ENCODE measurements at places on chromosomes 3 and 15.

GRCh38 chr3:3615533-3615932 lies 183.7 kb upstream of the LRRN1 start:
- no peak for DNase-seq

GRCh38 chr3:140536926-140537726 lies 140.7 kb upstream of the TRIM42 start:
- DNase-seq = no peak

DNA sequence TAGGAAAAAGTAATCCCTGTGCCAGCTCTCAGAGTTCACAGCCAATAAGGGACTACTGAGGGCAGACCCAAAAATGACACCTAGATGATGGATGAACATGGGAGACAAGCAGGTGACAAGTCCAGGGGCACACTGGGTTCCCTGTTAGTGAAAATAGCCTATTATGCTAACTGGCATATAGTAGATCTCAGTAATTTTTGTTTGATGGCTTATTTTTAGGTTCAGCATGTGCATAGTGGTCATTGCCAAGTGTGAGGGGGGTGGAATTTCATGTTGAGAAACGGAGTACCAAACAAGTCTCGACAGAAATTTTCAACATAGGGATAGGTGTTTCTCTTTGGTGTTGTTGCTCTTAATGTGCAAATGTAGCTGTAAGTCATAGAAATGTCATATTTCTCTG lies 6.4 kb upstream of the ITGB5 start:
- no peak for DNase-seq

- no peak for DNase-seq
These were observed 26.4 kb downstream of the SLC22A14 start for GRCh38 chr3:38308456-38308855.

DNA sequence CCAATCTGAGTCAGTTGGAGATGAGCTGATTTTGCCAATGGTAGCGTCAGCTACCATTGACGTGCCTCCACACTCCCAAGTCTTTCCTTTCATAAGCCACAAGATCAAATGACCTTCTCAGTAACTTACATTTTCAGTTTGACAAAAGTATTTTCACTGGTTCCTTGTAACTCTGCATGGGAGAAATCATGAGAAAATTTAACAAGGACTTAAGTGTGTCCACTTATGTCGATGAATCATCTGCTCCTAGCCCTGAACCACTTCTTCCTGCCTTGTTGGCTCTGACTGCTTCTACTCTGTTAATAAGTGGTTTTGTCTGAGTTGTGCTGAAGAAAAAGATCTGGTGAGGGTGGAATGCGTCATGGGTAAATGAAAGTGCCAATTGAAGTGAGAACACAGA lies 101.2 kb downstream of the NFKBIZ start:
- no peak for DNase-seq

GRCh38 chr3:30658328-30659052 lies 52.1 kb downstream of the TGFBR2 start:
- DNase-seq = no peak

DNA sequence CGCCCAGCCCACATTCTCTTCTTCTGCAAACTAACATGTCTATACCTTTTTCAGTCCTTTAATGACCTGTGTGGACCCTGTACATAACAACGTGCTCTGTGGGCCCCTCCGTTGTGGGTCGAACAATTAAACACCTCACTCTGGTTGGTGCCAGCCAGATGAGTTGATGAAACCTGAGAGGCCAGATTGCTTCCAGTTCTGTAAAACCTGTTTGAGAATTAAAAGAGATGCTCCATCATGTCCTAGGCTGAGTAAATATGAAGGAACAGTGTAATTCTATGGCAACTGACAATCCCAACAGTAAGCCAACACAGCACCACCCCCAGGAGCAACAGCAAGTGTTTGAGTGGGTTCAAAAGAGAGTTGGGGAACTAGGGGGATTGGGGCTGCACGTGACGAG lies 5.7 kb upstream of the THBS1 start:
- no peak for DNase-seq

DNA sequence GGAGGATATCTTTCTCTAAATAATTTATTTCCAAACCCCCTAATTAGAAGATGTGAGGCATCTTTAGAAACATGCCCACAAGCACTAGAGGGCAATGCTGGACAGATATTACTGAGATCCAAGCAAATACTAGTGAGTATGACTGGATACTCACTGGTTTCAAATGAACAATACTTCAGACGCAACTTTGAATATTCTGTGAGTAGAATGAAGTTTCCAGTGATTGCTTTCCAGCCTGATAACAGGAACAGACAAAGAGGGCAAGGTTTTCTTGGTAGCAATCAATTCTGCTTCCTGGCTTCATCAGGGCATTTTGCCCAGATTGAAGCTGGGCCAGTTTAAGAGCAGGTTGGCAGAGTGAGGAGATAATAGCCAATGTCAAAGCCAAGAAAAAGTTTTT lies 442.6 kb upstream of the PDZRN3 start:
- DNase-seq = no peak

DNA sequence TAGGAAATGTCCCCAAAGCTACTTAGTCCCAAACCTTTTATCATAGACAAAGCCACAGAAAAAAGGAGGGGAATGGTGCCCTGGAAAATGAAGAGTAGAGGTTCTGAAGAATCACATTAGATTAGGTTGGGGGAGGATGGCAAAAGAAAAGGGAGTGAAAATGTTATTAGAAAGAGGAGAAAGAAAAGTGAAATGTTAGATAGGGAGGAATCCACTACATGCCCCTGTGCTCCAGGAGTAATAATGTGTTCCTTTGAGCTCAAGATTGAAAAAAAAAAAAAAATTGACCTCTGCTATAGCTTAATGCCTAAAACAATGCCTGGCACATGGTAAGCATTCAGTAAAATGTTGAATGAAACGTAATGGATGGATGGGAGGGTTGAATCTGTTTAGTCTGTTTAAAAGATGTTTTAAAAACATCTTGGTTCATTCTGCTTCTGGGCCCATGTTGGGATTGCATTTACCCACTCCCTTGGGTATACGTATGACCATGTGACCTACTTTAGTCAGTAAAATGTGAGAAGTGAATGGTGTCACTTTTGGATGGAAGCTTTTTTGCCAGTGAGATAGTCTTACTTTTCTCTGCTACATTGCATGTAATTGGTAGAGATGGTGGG lies 19.0 kb downstream of the MAPK6 start:
- no peak for DNase-seq

DNA sequence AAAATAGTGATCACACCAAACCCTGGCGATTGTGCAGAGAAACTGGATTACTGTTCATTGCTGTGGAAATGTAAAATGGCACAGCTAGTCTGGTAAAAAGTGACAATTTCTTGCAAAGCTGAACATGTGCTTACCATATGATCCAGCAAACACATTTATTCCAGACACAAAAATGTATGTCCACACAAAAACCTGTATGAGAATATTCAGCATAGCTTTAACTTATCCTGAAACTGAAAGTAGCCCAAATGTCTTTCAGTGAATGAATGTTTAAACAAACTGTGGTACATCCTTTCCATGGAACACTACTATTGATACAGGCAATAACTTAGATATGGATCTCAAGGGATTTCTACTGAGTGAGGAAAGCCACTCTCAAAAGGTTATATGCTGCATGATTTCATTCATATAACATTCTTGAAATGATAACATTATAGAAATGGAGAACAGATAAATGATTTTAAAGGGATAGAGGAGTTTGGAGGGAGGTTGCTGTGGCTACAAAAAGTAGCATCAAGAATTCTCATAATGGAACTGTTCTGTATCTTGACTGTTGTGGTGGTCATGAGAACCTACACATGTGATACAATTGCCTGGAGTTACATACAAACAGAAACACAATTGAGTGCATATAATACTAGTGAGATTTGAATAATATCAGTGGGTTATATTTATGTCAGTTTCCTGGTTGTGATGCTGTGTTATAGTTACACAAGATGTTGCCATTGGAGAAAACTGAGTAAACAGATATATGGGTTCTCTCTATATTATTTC lies 70.7 kb upstream of the DPH6 start:
- no peak for DNase-seq

DNA sequence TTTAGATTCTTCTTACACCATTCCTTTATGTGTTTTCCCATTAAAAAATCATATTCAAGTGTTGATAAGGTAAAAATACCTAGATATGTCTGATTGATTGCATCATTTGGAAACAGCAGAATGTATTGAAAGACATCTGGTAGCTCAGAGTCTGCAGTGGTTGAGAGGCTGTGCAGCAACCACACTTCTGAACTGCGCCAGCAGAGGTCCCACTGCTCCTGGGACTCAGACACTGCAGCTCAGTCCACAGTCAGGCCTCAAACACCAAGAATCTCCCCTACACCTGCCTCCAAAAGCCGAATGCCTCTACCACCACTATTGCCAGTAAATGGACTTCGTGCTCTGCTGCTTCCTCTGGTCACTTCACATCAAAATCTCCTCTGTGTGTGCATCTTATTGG lies 176.9 kb upstream of the LMCD1 start:
- no peak for DNase-seq

DNA sequence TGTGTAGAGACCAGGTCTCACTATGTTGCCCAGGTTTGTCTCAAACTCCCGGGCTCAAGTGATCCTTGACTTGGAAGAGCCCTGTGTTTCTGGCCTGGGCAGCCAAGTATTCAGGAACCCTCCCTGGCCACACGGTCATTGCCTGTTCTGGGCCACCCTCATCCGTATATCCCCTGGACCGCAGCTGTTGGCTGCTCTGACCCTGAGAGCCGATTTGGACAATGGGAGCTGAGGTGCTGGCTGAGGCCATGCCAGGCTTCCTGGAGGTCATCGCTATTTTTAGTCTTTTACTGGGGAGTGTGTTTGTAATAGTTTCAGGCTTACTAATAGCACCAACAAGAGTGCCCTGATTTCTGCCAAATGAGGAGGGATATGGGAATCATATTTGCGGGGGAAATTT lies 60.7 kb downstream of the ADAMTS7 start:
- DNase-seq = no peak

DNA sequence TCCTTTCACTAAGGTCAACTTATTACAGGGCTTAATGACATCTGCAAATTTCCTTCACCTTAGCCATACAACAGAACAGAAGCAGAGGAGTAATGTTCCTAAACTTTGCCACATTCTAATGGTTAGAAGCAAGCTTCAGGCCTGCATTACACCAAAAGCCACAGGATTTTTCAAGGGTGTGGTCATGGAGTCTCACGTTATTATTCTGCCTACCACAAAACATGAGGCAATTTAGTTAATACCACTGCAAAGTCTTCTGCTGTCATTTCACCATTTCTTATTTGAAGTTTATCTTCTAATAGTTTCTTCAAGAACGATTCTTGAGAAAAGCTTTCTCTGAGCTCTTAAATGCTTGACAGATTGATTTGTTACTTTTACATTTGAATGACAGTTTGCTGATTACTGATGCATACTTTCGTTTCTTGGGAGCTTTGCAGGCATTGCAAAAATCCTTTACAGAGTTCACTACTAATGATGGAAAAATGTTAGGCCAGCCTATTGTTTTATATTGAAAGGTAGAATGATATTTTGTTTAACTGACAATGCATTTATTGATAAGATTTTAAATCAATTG lies 1257.1 kb downstream of the NSUN3 start:
- no peak for DNase-seq

DNA sequence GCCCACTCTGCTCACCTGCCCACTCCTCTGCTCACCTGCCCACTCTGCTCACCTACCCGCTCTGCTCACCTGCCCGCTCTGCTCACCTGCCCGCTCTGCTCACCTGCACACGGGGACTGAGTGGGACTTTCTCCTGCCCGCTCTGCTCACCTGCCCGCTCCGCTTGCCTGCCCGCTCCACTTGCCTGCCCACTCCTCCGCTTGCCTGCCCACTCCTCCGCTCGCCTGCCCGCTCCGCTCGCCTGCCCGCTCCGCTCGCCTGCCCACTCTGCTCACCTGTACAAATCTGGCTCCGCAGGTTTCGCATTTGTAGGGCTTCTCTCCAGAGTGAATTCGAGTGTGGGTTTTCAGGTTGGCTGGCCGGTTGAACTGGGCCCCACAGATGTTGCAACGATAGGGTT lies 20.0 kb downstream of the BCL6 start:
- DNase-seq = no peak

DNA sequence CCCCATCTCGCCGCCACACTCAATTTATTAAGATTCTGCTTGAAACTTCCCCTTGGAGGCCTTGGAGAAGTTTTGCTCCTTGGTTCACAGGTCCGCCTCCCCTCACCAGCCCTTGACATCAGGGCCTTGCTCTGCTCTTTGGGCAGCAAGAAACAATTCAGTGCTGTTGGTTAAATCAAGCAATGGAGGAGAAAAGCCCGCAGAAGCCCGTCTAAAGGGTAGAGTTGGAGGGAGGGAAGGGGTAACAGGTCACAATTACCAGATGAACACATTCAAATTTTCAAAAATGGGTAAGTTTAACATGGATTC lies 429 bp downstream of the PARP9 start:
- DNase-seq = no peak

DNA sequence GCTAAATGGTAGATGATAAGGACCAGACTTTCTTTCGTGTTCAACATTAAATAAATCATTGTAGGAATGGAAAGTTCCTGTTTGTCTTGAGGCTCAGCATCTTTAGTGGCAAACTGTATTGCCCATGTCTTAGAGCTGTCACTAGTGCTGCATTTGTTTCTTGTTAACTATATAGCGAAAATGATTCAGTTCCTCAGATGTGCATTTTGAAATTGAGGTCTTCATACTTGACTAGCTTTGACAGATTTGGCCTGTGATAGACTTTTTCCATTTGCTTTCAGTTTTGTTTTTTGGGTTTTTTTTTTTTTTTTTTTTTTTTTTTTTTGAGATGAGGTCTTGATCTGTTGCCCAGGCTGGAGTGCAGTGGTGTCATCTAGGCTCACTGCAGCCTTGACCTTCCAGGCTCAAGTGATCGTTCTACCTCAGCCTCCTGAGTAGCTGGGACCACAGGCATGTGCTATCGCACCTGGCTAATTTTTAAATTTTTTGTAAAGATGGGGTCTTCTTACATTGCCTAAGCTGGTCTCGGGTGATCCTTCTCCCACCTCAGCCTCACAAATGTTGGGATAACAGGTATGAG lies 9.5 kb upstream of the RPLP1 start:
- DNase-seq = no peak

DNA sequence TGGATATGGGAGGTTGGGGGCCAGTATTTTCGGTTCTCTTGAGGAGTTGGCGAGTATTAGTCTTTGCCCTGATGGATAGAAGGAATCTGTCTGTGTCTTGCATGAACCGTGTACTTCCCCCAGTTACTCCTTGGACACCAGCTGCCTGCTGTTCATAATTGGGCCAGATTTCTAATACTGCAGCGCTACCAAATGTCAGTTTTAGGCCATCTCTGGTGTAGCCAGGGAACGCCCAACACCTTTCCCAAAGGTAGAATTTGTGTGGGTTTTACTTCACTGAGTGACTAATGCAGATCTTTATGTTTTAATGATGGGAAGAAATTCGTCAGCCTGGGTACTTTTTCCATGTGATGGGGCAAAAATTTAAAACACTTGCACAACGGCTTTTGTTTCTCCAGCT lies 18.4 kb downstream of the FLNB start:
- DNase-seq = no peak

GRCh38 chr15:81475471-81475870 lies 101.5 kb upstream of the TMC3 start:
- no peak for DNase-seq
